ENCODE measurements at places on chromosomes 16 and 17.
A peak's percentile ranks its signal among the peaks of the same experiment; 100 is the strongest.

DNA sequence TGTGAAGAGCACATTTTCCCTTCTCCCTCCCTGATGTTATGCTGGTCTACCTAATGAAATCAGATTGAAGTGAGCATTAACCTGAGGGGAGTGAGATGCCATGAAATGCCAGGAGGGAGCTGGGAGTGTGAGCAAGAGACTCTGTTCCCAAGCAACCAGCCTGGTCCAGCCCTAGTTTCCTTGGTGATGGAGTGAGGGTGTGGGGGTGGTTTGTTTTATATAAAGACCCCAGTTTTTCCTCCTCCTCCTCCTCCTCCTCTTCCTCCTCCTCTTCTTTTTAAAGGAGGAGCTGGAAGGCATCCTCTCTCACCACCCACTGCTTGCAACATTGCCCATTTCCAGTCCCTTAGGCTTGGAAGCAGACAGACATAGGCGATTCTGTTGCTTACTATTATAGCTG, 97.1 kb downstream of the DNAH3 start:
- no peak for DNase-seq

GRCh38 chr16:27549464-27549745, 308 bp downstream of the GTF3C1 start:
- no peak for DNase-seq

DNA sequence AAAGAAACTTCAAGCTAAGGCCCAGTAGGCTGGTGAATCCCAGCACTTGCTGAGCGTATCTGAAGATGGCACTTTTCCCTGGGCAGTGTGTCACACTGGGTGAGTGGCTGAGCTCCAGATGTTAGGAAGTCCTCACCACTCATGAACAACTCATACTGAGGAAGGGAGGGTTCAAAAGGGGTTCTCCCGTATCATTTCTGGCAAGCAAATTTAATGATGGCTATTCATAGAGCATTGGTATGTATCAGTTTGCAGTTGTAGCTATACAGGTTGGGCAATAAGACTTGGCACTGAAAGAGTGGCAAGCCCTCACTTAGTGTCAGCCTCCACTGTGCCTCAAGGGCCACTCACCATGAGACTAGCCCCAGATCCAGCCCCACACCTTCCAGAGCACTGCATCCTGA, 10.7 kb downstream of the GFOD2 start:
- DNase-seq: no peak

- peak; percentile 56 for DNase-seq
These were observed 13.9 kb downstream of the KIFC3 start for GRCh38 chr16:57788252-57788841.

- no peak for DNase-seq
These were observed 6.6 kb downstream of the CDC42EP4 start for GRCh38 chr17:73304971-73305812.

- DNase-seq: no peak
These were observed 86.2 kb downstream of the TOX3 start for GRCh38 chr16:52460639-52461178.

- DNase-seq: no peak
These were observed 25.6 kb upstream of the CES5A start for GRCh38 chr16:55900616-55901393.

DNA sequence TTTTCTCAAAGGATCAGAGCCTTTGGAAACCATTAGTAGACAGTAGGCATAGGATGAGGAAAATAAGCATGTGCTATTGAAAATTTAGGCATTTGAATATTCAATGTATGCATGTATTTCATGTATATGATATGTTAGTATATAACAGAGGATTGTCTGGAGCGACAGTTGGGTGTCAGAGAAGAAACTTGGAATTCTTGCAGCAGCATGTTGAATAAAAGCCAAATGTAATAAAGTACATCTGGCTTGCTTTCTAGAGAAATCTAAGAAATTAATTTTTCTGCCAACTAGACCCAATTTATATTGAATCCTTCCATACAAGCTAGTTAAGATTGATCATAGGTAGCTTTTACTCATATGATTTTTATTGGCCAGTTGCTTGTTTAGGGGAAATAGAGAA, 578.8 kb downstream of the CDH11 start:
- DNase-seq: no peak

- DNase-seq: no peak
These were observed 2.2 kb downstream of the PAQR4 start for GRCh38 chr16:2971134-2971984.
